ENCODE measurements at places on chromosomes 12 and 14.
A peak's percentile ranks its signal among the peaks of the same experiment; 100 is the strongest.

DNA sequence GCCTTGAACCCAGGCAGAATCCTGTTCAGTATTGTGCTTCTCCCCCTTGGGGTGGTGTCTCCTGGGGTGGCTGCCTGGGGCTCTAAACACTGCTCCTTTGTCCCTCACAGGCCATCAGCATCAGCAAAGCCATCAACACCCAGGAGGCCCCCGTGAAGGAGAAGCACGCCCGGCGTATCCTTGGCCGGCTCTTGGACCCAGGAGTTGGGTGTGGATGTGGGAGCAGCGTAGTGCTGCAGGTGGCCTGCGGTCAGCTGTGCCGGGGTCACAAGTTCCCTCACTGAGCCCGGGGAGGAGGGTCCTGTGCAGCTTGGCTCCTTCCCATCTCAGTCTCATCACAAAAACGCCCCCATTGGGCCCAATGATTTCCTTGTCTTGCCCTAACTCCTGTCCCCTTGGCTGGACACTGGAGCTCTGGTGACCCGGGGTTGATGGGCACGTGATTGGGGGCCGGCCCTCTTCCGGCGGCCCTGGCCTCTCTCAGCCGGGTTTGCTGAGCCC lies 12.7 kb downstream of the HIP1R start:
- no peak for DNase-seq

DNA sequence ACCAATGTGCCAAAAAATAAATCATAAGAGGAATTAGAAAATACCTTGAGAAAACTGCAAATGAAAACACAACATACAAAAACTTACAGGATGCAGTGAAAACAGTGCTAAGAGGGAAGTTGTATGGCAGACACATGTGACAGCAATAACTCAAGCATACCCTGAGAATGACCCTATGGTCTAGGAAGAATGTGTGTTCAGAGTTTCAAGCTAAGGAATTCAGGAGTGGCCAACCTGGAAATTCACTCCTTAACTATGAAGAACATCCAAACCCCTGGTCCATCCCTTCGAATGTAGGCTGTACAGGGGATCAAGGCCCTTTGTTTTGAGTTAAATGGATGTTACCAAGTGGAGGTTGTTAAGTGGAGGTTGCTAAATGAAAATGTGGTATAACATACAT lies 16.7 kb upstream of the TTC9 start:
- peak; percentile 29 for DNase-seq

GRCh38 chr14:35855876-35856481 lies 29.8 kb downstream of the BRMS1L start:
- no peak for DNase-seq

DNA sequence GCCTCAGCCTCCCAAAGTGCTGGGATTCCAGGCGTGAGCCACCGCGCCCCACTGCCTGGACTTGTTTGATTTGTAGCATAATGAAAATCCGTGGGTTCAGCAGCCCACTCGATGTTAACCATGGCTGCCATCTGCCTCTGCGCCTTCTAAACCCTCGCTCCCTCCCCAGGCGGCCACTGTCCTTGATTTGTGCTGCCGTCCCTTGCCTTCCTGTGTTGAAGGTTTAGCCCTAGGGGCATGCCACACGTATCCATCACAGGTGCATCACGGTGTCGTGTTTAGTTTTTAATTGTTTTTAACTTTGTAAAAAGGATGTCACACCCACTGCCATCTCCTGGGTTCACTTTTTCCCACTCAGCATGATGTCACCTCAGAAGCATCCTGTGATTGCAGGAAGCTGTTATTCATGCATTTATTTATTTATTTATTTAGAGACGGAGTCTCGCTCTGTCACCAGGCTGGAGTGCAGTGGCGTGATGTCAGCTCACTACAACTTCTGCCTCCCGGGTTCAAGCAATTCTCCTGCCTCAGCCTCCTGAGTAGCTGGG lies 24.5 kb upstream of the ULK1 start:
- DNase-seq = peak; percentile 47

GRCh38 chr14:60064491-60065072 lies 27.1 kb upstream of the PCNX4 start:
- DNase-seq = peak; percentile 52

- DNase-seq = no peak
Measured at GRCh38 chr12:40262657-40263056, 37.9 kb downstream of the LRRK2 start.

GRCh38 chr12:24822121-24822899 lies 126.6 kb downstream of the BCAT1 start:
- peak; percentile 96 for DNase-seq

DNA sequence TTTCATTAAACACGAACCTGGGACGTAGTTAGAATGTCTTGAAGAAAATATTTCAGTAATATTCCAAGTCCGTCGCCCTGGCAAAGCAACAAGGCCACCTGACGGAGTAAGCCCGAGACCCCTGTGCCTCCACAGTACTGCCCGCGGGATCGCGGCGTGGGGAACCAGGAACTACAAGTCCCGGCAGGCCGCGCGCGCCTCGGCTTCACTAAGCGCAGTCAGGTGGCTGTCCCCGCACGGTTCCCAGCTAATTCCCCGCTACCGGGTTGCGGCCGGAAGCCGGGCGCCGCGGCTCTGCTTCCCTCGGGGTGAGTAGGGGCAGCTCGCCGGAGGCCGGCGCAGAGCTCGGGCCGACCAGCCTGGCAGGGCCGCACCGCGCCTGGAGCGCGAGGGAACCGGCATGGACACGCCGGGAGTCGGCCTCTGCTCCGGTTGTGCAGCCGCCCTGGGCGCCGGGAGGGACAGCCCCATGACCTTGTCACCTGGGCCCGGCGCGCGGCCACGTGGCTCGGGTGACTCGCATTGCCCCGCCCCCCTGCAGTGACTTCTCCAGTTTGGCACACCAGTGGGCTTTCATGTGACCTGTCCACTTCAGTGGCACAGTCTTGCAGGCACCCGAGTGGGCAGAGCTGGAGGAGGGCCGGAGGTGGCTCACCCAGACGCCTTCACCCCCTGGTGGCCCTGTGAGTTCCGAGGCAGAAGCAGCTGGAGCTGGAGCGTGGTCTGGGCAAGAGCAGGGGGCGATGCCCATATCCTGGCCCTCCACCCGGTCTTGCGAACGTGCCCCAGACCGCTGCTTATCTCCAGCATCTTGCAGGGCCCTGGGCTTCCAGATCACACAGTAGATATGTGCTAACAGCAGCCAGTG lies at the start of gene ADCK1:
Gene ADCK1 (plus strand): TSS at position 247 of the 868 bp plus-strand sequence. CDS start 18,870 bp downstream, outside the sequence.
- peak; percentile 76 for DNase-seq

DNA sequence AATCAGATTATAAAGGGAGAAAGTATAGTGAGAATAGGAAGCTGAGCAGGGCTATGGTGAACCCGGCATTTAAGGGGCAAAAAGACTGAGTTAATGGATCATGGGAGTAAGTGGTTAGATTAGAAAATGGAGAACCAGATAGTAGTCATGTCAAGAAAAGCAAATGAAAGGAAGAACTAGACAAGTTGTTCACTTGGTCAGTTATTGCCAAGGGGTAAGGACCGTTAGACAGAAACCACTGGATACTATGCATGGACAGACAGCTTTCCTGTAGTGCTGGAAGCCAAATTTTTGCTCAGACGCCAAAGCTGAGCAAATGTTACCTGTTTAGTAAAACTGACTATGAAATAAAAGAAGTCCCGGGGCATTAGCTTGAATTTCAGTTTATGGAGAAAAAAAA lies 3.8 kb downstream of the LIMA1 start:
- DNase-seq = no peak

DNA sequence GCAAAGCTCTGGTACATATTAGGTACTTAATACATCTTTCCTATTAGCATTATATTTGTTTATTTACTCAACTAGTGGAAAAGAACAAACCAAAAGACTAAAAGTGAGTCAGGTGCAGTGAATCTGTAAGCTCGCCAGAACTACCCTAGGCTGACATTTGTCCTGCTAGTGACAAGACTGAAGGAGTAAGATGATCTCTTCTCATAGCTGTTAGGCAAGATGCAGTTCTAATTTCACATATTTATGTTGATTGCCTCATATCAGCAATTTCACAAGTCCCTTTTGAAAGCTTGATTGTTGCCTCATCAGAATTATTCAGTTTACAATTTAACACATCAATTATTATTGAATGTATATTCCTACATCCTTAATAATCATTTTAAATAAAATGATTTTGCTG lies 293.0 kb upstream of the NAV3 start:
- DNase-seq = peak; percentile 33

DNA sequence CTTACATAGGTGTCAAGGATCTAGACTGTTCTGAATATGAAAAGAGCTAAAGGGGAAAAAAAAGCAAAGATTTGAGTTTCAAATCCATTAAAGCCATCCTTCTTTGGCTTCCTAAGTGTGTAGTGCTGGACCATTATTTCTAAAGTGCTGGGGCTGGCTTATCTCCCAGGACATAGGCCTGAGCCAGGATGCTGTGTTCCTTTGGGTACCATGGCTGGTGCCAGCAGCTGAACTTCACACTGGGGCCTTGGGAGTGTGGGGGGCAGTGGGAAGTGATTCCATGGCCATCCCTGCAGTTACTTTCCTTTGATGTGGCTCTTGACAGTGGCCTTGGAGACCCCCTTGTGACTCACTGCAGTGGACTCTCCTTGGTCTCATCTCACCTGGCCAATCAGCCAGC lies 20.8 kb downstream of the PRMT8 start:
- no peak for DNase-seq

- no peak for DNase-seq
Measured at GRCh38 chr12:32507942-32508320, 108.6 kb downstream of the FGD4 start.

DNA sequence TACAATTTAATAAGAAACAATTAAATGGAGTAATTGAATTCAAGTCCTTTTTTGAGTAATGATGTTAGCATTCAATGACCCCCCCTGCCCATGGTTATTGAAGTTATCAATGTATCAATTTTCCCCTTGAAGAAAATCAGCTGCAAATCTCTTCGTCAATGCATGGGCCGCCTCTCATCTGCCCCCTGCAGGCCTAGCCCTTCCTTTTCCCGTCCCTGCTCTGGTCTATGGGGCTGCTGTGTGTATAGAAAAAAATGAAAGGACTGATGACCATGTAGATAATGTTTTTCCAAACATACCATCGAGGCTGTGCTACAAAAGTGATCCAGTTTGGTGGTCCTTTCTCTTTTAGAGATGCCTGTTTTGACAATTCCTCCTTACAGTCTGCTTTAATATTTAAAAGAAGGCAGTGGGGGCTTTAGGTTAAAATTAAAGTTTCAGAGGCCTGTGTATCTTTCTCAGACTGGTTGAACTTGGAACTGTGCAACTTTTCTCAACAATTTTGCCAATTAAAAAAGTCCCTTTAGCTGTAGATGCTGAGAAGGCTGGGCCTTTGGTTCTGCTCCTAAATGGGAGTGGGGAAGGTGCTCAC lies 98.4 kb downstream of the APAF1 start:
- no peak for DNase-seq

DNA sequence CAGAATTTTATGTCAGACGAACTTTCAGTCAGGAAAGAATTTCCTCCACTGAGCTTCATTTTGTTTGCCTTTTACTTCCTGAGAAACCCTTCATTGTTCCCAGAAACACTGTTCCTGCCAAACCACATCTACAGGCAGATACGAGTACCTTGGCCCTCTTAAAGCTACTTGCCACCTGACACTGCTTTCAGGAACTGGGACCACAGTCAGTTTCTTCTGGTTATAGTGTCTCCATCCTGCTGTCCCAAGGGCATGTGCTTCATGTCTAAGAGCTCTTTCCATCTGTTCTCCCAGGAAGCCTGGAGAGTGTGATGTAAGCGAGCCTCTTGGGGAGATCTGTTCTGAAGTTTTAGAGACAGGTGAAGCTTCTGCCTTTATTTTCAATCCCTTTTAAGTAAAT lies 161.7 kb upstream of the PLEKHA5 start:
- no peak for DNase-seq

DNA sequence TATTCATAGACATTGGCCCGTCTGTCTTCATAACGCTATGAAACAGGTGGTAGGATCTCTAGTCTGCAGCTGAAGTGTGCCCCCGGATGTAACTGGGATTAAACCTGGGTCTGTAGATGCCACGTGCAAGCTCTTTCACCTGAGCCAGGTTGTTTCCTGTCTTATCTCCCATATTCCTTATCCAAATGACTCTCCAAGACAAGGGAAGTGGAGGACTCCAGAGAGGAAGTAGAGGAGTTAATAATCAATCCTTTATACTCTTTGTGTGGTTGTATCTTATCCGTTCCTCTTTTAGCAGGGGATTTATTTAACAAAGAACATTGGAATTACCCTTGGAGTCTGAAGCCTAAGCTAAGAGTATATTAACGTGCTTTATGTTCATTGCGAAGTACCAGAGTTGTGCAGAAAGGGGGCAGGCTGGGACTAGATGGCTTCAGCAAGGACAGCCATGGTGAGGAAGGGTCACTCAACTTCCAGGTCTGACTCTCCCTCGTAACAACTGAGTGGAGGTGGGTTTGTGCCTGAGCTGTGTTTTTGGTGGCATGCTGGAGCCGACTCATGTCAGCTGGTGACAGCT lies 82.8 kb downstream of the RIN3 start:
- no peak for DNase-seq

DNA sequence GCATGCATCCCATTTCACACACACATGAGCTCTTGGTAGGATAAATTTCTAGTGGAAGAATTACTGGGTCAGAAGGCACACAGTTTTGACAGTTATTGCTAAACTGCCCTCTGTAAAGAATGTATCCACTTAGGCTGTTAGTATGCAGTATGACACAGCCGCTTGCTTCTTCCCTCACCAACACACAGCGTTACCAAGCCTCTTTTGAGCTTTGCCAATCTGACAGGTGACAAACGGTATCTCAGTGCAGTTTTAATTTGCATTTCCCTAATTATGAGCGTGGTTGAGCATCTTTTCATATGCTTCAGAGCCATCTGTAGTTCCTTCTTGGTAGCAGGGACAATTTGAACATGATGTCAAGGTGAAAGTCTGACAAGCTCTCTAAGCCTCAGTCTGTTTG lies 42.9 kb downstream of the HRK start:
- no peak for DNase-seq

DNA sequence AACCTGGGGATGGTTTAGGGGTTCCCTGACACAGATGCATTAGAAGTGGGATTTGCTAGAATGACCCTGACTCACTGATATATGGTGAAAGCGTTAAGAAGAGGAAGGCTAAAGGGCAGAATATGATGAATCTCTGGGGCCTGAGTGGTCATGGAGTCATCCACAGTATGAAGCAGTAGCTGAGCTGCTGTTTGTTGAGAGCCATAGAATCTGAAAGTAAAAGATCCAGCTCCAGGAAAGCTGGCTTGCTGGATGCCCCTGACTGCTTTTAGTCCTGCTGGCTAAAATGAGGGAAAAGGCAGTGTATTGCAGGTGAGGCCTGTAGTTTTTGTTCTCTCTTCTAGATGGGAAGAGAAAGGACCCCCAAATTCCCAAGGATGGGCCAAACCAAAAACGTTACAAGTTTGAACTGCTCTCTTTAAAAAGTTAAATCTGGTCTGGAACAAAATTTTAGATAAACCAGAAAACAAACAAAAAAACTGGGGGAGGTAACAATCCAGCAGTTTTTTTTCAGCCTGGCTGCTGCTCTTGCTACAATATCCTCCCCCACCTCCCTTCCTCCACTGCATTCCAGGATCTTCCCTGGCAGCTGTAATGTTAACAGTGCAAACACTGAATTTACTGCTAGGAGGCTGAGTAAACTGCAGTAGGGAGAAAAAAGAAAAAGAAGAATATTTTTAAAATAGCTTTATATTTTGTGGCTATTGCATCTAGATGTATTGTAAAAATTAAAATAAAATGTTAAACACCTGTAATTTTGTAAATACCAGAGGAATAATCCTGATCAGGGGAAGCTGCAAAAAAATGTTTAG lies 16.5 kb downstream of the SEL1L start:
- DNase-seq = peak; percentile 92
